ENCODE measurements at places on chromosomes 6 and 20.

GRCh38 chr6:132320007-132320406, 81.3 kb downstream of the MOXD1 start:
- peak; percentile 51 for DNase-seq

DNA sequence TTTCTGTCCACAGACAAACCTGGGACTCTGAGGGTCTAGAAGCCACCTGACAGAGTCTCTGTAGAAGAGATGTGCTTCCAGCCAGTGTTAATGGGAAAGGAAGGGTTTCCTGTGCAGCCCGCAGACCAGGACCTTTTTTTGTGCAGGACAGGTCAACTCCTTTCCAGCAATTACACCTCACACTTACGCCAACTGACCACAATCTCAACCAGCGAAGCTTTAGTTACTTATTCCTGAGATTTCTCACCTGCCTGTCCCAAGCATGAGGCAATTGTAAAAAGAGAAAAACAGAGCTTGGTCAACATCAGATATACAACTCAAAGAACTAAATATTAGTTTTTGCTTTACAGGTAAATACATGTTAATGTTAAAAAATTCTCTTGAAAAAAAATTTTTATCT, 393.8 kb upstream of the ID4 start:
- no peak for DNase-seq

- DNase-seq = no peak
Measured at GRCh38 chr6:43869079-43869710, 99.2 kb downstream of the VEGFA start.

DNA sequence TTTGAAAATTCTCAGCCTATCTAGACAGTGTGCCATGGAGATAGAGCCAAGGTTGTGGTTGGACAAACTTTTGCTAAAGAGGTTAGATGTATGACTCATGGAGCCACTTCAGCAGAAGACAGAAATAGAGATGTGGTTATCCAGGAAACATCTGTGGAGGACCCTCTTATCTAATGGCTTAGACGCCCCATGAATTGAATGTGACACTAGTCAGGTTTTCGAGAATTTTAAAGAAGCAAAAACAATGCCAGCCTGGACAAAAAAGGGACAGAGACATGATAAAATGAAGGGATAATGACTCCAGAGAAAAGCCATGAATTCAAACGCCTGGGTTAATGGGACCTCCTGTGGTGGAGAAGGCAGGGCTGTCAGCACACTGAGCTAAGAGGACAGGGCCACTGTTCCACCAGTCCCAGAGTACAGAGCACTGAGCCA, 280.5 kb downstream of the CLVS2 start:
- no peak for DNase-seq

- peak; percentile 68 for DNase-seq
Measured at GRCh38 chr6:143999406-143999805, 8.7 kb downstream of the PLAGL1 start.

DNA sequence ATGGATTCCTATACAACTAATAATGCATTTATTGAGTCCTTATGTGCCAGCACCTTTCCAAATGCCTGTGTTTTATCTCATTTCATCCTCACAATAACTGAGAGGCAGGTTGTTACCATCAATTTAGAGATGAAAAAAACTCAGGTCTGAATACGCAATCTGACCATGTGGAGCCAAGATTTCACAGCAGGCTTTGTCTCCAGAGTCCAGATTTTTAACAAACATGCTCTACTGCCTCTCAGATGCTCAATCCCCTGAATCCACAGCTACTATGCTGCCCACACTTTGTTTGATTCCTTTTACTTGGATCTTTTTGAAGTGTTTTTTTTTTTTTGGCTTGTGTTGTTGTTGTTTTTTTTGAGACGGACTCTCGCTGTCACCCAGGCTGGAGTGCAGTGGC, 46.8 kb downstream of the B4GALT5 start:
- DNase-seq = no peak

DNA sequence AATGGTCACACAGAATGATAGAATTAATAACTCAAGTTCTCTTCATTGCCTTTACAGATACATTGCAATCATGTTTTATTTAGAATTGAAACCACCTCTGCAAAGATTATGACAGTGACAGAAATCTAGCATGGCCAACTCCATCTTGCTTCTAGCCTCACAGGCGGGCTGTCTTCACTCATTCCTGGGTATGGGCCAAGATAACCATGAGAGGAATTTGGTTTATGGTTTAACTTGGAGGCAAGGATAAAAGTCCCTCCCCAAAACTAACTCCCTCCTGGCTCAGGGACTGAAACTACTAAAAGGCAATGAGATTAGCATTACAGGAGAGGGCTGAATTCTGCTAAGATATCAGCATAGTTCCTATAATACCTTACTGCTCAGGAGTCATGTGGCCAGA, 95.2 kb upstream of the CST7 start:
- DNase-seq = no peak

- peak; percentile 91 for DNase-seq
Measured at GRCh38 chr6:79269877-79270276, 35.4 kb upstream of the HMGN3 start.

GRCh38 chr6:34341481-34341971, 50.9 kb downstream of the NUDT3 start:
- peak; percentile 39 for DNase-seq

DNA sequence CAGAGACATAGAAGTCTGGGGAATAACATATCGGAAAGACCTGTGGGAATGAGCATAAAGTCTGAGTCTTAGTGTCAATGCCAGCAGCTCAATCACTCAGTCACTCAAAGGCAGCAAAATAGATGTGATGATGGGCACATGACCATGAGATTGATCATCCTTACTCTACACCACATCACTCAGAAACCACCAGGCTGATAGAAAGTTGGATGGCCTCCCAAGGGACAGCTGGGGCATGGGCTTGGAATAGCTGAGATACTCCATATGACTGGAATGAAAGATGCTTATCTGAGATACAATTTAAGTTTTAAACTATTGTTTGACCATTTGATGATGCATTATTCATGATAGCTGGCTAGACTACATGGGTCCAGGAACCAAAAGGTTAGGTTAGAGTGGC, 80.9 kb upstream of the F13A1 start:
- DNase-seq = no peak

DNA sequence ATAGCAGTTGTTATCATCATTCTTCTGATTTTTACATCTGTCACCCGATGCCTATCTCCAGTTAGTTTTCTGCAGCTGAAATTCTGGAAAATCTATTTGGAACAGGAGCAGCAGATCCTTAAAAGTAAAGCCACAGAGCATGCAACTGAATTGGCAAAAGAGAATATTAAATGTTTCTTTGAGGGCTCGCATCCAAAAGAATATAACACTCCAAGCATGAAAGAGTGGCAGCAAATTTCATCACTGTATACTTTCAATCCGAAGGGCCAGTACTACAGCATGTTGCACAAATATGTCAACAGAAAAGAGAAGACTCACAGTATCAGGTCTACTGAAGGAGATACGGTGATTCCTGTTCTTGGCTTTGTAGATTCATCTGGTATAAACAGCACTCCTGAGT, 2.1 kb downstream of the CALHM6 start:
- no peak for DNase-seq

GRCh38 chr6:44074439-44074812, 52.8 kb downstream of the MRPL14 start:
- DNase-seq = peak; percentile 84

DNA sequence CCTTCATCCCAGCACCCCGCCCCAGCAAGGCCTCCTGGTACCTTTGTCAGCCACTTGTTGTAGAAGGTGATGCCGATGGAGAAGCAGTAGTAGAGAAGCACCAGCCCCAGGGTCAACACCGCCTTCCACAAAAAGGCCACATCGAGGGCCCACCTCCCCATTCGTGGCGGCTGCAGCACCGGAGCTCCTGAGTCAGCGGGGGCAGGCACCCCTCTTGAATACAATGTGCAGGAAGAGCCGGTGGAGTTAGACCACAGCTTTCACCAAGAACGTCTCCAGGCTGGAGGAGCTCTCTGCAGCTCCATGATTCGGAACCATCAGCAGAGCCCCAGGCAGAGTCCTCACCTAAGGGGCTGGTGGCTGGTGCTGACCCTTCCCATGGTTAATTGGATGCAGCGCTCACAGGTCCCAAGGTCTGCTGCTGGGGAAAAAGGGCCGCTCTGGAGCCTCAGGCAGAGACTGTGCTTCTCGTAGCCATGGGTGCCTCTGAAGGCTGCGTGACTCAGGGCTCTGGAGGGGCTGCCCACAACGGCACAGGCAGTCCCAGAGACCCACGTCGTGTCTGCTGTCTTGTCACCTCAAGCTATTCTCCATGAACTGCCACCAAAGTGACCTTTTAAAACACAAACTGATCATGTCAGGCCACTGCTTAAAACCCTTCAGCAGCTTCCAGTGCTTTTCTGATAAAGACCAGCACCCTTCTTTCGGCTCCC, 47.9 kb downstream of the ELMO2 start:
- no peak for DNase-seq

- DNase-seq = peak; percentile 76
Measured at GRCh38 chr6:153167061-153167891, 36.2 kb upstream of the RGS17 start.

DNA sequence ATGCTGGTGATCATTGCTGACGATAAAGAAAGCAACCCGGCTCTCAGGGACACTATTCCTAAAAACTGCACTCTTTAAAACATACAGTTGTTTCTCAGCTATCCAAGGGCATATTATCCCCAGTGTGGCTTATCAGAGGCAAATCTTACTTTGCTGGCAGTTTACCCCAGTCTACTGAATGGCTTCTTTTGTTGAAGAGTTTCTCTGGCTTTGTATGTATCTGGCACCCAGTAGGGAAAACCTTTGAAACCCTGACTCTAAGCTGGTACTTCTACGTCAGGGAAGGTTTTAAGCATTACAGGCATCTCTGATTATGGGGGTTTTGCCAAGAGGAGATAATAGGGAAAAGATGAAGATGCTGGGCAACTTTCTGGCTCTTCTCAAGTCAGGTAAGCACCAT, 637.6 kb upstream of the CHD6 start:
- no peak for DNase-seq

- peak; percentile 15 for DNase-seq
Measured at GRCh38 chr20:22949331-22950109, 85.6 kb upstream of the SSTR4 start.

GRCh38 chr6:12927746-12928145, 211.2 kb downstream of the PHACTR1 start:
- DNase-seq = no peak

- no peak for DNase-seq
Measured at GRCh38 chr20:36975099-36975818, 23.8 kb upstream of the SAMHD1 start.

GRCh38 chr20:10573273-10573950, 100.4 kb downstream of the JAG1 start:
- DNase-seq = peak; percentile 74

- DNase-seq = no peak
Measured at GRCh38 chr20:35837577-35838195, 65.9 kb downstream of the PHF20 start.

- no peak for DNase-seq
Measured at GRCh38 chr20:3221398-3222226, 12.3 kb downstream of the ITPA start.

GRCh38 chr6:107853230-107853629, 29.1 kb upstream of the SCML4 start:
- no peak for DNase-seq

DNA sequence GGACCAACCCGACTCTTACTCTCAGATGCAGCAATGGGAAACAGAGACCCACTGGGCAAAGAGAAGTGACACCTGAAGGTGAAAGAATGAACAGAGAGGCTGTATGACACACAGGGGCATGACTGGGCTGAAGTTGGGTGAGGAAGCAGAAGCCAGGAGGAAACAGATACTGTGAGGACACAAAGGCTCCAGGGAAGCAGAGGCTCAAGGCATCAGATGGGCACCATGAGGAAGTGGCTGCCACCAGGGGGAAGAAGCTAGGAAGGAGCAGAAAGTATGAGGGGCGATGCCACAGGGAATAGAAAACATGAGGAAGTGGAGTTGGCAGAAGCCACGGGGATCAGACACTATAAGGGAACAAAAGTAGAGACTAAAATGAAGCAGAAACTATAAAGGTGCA, 30.9 kb upstream of the OCSTAMP start:
- DNase-seq = no peak

GRCh38 chr20:32527447-32528055, 57.6 kb downstream of the NOL4L start:
- DNase-seq = no peak

DNA sequence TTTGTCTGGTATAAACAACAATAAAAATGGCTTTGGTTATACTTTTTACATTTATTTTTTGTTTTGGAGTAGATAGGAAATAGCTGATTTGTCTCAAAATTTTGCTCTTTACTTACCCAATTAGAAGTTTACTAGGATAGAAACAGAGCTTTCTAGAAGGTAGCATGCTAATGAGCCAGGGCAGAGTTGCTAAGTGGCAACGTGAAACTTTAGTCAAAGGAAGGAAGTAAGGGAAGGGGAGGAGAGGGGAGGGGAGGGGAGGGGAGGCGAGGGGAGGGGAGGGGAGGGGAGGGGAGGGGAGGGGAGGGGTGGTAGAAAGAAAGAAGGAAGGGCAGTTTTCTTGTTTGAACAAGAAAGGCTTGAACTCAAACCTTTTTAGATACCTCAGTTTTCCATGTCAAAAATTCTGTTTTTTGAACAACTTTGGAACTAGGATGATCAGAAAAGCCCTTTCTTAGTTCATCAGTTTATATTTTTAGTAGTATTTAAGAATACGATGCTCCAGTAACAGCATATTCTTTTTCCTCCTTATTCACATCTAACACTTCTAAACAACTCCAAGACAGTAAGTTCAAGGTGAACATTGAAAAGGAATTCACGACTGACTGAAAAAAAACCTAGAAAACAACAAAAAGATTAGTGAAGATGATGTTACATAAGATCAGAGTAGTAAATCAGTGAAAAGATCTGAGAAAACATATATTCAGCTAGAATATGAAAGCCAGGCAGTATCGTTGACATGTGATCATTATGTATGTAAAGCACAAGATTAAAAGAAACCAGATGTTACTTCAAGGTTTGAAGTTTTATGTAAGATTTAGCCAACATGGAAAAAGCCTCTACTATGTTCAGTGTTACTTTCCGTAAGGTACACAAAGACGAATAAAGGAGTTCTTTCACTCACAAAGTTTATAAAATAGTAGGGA, 263.4 kb downstream of the ARHGAP18 start:
- no peak for DNase-seq

- peak; percentile 67 for DNase-seq
Measured at GRCh38 chr6:131924881-131925474, 26.2 kb downstream of the CCN2 start.

GRCh38 chr6:154706389-154706788, 26.8 kb upstream of the SCAF8 start:
- no peak for DNase-seq

GRCh38 chr20:4844325-4844724, 122.6 kb downstream of the PRND start:
- DNase-seq = no peak

DNA sequence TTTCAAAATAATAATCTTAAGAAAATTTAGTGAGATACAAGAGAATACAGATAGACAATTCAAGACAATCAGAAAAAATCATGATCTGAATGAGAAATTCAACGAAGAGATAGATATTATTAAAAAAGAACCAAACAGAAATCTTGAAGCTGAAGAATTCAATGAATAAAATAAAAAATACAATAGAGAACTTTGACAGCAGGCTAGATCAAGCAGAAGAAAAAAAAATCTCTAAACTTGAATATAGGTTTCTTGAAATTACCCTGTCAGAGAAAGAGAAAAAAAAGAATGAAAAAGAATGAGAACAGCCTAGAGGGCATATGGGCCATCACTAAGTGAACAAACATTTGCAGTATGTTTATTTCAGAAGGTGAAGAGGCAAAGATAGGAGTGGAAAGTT, 39.0 kb downstream of the IL22RA2 start:
- no peak for DNase-seq
